ENCODE measurements at places on chromosomes 12 and 14.

DNA sequence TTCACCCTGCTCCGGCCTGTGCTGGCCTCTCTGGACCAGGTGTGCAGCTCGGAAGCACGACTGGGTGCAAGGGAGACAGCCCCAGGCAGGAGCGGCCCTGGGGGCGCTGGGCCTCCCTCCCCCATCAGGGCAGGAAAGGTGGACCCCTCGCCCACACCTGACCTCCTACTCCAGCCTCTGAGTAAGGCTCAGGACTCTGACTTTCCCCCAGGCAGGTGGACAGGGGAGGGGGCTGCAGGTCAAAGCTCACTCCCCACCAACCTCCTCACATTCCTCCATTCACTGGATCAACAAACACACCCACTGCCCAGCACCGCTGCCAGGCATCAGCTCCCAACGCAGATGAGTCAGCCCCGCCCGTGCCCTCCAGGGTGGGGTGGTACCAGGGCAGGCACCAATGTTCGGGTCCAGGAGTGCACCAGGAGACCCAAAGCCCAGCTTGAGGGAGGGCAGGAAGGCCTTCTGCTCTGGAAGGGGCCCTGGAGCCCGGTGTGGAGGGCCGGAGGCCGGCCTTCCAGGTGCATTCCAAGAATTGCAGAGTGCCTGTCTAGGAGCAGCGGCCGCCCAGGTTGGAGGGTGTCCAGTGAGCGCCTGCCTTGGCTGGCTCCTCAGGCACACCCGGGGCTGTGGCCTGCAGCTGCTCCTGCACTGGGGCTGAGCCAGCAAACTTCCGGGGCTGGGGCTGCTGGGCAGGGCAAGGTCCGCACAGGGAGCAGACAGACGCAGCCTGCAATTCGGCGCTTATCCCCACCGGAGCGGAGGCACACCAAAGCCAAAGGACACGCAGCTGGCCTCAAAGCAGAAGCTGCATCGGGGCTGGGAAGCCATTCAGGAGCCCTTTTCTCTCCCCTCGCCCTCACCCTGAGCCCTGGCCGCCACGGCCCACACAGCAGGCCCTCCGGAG is 1.6 kb upstream of the INF2 start:
- DNase-seq, result no peak

- no peak for DNase-seq
Observed at GRCh38 chr12:1424674-1425395, 169.5 kb downstream of the FBXL14 start.

- no peak for DNase-seq
Observed at GRCh38 chr12:61521258-61521657, 738.9 kb upstream of the USP15 start.

DNA sequence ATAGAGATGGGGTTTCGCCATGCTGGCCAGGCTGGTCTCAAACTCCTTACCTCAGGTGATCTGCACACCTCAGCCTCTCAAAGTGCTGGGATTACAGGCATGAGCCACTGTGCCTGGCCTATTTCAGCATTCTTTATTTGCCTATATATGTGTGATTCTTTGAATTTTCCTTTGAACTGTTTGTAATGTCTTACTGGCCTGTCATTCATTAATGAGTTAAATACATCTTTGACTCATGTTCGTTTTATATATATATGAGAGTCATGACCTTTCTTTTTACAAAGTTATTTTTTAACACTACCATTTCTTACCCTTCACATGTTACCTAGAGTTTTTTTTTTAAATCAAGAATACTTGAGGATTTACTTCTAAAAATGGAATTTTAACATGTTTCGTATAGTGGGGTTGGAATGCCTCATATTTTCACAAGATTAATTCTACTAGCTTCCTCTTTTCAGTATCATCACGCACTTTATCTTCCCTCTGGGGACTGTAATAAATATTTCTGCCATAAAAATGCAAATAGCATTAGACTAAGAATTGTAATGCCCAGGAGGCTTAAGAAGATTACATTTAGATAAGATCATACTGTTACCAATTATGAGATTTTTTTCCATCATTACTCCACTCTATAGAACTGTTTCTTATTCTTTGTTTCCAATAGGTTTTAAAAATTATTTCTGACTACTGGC is 66.7 kb downstream of the NTN4 start:
- peak; percentile 49 for DNase-seq

- DNase-seq, result no peak
Observed at GRCh38 chr14:51564460-51564859, 87.2 kb upstream of the FRMD6 start.

GRCh38 chr14:49574038-49574437 is 12.1 kb downstream of the RPS29 start:
- no peak for DNase-seq

DNA sequence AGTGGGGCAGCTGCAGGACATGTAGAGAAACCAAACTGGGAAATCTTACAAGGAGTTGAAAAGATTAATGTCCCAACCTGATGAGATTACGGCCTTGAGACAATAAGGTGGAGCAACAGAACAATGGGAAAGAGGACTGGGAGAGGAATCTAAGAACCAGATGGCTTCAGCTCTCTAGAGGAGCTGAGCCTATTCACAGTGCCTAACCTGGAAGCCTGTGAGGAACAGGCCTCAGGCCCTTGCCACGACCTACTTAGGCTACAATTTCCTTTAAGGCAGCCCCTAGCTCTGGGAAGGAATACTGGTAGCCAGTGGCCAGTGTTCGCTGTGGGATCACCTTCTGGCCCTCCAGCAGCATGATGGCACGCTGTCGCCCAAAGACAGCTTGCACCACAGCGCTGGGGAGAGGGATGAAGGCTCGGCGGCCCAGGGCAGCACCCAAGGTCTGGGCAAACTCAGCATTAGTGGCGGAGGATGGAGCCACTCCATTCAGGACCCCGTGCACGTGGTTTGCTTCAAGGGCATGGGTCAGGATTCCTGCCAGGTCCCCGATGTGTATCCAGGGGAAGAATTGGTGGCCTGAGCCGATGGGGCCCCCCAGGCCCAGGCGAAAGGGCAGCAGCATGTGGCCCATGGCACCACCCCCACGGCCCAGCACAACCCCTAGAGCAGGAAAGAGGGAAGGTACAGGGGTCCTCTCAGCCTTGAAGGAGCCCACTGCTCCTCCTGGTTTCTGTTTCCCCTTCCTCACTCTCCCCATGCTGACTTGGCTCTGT is 2.6 kb downstream of the SDR39U1 start:
- no peak for DNase-seq

DNA sequence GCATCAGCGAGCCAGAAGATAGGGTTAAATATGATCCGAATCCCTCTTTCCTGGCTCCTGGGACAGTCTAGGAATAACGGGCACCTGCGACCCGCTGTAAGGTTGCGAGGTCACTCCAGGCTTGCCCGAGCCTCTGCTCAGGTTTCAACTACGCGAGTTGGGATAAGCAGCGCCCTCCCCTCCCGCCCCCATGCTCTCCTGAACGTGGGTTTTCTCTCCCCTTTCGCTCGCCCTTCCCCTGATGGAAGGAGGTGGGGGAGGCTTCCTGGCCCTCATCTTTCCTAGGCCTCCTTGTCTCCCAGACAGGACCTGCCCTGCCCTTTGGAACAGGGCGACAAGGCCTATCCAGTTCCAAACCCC is 753 bp upstream of the ATP5MC2 start:
- no peak for DNase-seq

DNA sequence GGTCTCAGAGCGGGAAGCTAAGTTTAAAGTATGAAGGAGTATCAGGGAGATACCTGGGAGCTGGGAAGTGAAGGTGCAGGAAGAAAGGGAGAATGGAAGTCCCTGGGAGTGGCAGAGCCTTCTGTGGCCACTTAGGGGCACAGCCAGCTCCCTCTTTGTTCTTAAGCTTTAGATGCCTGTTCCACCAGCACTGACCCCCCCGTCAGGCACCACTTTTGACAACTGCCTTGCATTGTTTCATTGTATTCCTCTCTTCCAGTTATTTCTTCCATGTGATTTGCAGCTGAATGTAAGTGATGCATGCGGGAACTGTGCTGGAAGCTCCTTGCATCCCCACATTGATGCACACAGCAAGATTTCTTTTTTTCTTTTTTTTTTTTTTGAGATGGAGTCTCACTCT is 2.6 kb downstream of the GALNT16 start:
- DNase-seq, result no peak

DNA sequence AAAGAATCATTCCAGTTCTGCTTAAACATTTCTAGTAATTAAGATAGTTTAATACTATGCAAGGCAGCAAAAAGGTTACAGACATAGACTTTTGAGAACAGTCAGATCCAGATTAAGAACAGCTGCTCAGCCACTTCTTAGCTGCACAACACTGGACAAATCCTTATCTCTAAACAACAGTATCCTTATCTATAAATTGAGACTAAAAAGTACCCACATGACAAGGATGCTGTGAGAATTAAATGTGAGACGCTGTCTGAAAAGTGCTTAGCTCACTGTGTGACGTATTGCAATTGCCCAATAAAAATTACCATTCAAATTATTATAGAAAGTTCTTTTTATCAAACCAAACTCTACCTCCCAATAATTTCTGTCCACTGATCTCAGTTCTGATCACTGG is 35.5 kb downstream of the BORCS5 start:
- DNase-seq, result no peak

DNA sequence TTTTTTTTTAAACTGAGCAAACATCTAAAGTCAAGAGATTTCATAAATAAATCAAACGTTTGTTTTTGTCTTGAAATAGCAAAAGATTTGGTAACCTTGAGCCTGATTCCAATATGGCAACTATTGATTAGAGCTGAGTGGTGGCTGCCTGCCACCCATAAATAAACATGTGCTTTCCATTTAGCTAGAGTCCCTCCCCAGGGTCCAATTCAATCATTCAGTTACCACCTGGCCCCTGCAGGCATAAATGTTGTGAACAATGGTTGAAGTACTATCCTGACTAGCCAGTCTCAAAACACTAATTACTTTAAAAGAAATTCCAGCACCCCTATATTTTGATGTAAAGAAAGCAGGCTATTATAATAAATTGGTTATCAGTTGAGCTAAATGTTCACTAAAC is 129.7 kb upstream of the GRIP1 start:
- DNase-seq, result no peak

DNA sequence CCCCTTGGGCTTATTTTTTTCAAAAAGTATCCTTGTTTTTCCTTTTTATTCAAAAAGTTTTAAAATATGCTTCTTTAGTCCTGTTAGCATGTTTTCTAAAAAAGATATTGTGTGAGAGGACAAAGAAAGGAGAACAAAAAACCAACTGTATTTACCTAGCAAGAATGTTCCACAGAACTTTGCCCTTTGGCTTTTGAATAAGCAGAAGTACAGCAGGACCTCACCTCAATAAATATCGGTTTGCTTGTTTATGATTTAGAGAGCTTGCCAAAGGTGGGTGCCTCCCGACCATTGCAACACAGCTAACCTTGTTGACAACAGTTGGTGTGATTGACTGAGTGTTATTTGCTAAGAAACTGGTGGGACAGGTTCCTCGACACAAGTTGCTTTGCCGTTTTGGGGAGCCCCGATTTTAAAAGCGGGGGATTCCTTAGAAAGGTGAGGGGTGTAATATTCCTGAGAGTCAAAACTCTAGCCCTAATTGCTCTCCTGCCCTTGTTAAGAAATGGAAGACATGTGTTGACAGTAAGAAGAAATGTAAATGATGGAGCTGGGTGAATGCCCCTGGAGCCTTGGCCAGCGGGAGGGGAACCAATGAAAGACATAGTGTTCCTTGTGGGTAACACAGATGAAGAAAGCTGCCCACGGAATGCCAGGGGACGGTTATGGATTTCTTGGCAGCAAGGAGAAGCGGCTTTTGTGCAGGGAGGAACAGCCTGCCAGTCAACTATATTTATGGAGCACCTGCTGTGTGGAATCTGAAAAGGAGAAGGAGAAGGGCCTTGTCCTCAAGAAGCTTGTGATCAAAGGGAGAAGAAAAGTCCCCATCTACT is 13.7 kb downstream of the MYBPC1 start:
- no peak for DNase-seq

DNA sequence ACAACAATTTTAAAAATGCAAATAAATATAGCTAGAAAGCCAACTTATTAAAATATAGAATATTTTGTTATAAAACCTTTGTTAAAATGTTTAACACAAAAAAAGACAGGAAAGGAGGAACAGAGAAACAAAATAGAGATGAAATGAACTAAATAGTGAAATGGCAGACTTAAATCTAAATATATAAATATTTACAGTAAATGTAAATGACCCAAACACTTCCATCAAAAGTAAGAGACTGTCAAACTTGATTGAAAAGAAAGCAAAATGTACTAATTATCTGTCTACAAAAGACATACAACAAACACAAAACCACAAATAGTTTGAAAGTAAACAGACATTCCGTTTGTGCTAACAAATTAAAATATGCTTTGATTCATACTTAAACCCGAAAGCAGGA is 41.7 kb downstream of the PLBD1 start:
- no peak for DNase-seq

- no peak for DNase-seq
Observed at GRCh38 chr12:47977046-47977771, 13.8 kb downstream of the TMEM106C start.

DNA sequence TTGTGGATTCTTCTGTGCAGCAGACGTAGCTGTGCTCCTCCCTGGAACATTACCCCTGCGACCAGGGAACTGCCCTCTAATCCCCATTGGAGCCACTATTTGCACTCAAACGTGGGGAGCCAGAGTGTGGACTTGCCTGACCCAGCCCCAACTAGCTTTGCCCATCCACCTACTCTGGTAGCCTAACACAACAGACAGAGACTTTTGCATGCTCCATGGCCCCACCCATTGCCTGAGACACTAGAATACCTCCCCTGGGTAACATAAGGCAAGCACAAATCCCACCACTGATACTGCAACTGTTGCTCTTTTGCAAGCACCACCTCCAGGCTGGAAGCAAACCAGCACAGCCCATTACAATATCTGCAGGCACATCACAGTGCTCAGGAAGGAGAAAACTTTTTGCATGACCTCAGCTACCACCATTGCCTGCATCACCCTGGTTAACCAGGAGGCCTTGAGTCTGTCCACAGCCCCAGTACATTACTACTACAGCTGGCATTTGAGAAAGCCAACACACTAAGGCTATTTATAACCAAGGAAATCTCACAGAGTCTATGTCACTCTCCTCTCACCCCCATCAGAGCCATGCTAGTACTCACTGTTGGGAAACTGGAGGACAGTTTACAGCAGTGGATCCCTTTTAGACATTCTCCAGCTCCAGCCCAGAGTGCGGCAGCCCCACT is 15.0 kb downstream of the CEP128 start:
- no peak for DNase-seq

- no peak for DNase-seq
Observed at GRCh38 chr14:105356927-105357326, 41.4 kb upstream of the TEX22 start.

DNA sequence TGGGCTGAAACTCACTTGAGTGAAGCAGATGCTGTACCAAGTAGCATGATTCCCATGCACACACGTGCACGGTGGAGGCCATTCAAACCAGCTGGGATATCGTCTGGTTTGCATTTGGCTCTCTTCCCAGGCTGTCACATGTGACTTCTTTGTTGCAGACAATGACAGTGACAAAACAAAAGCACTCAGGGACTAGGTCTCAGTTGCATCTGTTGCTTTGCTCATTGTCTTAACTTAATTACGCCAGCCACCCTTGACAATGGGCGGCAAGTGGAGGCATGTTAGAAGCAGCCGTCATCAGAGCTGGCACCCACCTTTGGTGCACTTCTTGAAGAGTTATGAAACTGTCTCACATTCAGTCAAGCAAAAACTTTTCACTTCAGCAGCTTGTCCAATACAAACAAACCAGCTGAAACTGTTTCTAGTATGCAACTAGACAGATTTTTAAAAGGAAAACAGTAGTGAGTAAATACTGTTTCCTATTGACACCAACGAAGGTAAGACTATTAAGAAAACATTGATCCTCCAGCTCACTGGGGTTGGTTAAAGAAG is 74.3 kb downstream of the IGF1 start:
- DNase-seq, result no peak
